ENCODE measurements at places on chromosomes 12 and 14.
A peak's percentile ranks its signal among the peaks of the same experiment; 100 is the strongest.

- peak; percentile 64 for DNase-seq
These were observed 12.5 kb upstream of the FOXN3 start for GRCh38 chr14:89429199-89430181.

DNA sequence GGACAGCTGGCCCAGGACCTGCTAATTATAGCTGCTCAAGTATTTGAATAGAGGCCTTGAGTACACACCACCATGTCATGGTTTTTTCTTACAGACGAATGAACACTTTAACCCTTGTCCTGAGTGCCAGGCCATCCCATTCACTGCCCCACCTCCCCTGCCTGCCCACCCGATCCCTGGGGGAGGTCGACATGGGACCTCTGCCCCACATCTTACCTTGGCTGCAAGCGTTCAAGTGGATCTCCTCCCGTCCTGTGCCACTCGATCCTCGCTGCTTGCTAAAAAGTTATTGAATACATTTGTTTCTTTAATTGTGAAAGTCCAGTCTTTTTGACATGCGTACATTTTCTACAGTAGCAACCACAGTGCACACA is 10.3 kb downstream of the RTL1 start:
- no peak for DNase-seq

DNA sequence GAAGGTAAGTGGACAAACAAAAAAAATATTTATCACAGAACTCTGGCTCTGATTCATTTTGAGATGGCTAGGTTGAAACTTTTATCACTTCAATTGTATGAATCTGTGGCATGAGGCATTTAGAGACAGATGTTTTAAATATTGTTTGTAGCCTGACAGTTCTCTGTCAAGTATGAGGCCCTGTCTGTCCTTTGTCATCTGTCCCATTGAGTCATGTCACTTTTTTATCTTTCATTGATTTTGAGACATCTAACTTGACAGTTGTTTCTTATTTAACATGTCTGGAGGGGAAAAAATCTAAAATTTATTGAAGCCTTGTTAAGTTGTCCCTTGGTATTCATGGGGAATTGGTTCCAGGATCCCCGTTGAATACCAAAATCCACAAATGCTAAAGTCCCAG is 829.5 kb downstream of the FSCB start:
- DNase-seq = no peak

GRCh38 chr12:132622437-132623071 is 4.0 kb downstream of the P2RX2 start:
- peak; percentile 49 for DNase-seq

DNA sequence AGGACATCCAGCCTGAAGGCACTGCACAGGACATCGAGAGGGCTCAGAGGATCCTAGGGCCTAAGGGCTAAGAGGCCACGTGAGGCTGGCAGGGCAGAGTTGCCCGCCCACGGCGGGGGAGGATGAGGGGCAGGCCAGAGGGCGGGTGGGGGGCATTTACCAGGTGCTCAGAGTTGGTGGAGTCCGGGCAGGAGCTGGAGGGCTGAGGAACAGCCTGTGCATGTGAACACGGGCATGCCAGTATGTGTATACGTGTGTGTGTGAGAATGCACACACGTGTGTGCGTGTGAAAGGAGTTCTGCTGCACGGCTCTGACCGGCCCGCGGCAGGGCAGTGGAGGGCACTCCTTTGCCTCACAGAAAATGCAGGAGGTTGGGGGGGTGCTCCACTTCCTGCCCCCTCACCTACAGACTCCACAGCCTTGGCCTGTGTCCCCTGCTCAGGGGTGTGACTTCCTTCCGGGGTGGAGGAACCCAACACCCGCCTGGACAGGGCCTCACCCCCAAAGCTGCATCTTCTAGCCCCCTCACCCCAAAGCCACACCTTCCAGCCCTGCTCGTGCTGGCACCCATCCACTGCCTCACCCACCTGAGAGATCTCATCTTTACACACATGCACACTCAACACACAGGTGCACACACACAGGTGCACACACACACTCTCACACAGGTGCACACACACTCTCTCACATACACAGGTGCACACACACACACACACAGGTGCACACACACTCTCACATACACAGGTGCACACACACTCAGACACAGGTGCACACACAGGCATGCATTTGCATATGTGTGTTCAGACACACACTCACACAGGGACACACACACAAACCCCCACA is 11.8 kb upstream of the GPR132 start:
- DNase-seq = no peak

DNA sequence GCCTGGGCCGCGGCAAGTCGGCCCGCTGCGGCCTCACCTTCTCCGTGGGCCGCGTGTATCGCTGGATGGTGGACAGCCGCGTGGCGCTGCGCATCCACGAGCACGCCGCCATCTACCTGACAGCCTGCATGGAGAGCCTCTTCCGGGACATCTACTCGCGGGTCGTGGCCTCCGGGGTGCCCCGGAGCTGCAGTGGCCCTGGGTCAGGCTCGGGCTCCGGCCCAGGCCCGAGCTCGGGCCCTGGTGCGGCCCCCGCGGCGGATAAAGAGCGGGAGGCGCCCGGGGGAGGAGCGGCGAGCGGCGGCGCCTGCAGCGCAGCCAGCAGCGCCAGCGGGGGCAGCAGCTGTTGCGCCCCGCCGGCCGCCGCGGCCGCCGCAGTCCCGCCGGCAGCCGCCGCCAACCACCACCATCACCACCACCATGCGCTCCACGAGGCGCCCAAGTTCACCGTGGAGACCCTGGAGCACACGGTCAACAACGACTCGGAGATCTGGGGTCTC is 226.2 kb upstream of the CRY1 start:
- DNase-seq = peak; percentile 16

- DNase-seq = peak; percentile 14
These were observed 239.2 kb upstream of the CPNE8 start for GRCh38 chr12:39144613-39145061.

DNA sequence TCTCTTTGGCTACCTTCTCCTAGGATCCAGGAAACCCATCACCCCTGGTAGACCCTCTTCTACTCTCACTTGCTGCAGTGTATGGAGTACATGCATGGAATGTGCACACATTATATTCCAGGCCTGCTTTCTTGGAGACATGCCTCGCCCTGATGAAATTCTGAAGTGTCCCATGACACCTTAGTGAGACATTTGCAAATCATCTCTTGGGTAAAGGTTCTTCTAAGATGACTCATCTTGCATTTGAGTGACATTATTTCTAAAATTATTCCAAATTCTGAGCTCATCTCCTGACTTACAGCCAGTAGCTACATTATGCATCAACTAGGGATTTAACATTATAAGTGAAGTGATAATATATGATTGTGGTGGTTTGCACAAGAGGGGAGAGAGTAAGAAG is 49.8 kb downstream of the SDR9C7 start:
- DNase-seq = no peak

Data from lung (tissue), 17 donors.